ENCODE measurements at places on chromosomes 16 and 17.

GRCh38 chr16:84218956-84219355 is 20.9 kb downstream of the KCNG4 start:
- no peak for DNase-seq

DNA sequence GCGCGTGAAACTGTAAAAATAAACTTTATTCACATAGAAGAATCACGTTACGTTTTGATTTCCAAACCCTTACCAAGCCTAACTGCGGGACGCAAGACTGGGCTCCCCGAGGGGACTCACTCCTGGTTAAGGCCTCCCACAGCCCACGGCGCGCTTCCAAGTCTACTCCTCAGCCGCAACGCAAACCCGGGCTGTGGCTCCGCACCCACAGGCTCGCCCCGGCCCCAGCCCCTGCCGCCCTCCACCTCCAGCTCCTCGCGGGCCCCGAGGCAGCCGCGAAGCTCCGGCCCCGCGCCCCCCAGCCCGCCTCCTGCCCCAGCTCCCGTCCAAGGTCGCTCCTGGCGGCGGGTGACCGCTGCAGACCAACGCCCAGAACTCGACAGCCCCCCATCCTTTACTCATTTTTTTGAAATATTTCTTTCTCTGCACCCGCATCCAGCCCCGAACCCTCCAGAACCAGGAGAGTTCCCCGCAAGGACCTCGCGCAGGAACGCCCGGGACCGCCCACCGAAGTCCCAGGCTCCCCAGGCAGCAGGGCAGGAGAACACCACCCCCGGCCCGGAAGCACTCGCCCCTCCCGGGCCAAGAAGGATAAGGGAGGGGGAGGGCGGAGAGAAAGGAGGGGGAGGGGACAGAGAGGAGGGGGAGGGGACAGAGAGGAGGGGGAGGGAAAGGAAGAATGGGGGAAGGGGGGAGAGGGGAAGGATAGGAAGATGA is 912 bp downstream of the USP22 start:
- DNase-seq = peak; percentile 61

- DNase-seq = no peak
These were observed 68.4 kb upstream of the NKD1 start for GRCh38 chr16:50479771-50480170.

- no peak for DNase-seq
These were observed 27.3 kb downstream of the TTYH2 start for GRCh38 chr17:74240618-74241205.

DNA sequence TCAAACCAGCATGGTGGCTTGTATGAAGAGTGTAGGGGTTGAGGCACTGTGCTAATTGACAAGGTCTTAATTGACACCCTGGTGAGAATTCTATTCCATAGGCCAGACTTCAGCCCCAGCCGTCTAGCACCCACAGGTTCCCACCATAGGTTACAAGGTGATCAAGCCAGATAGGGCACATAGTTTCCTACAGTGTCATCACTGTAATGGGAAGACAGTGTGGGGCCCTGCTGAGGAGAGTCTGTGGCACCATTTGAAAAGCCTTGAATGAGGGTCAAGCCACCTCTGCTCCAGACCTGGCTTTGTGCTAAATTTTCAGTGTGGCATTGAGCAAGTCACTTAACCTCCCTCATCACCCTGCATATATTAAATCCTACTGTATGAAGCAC is 36.2 kb downstream of the YPEL2 start:
- DNase-seq = no peak
